NCI-H2029 (cell line): ENCODE measurements at places on chromosomes 2 and 18.

- peak; percentile 30 for DNase-seq
These were observed 28.7 kb upstream of the RPRD1A start for GRCh38 chr18:36095936-36096519.

DNA sequence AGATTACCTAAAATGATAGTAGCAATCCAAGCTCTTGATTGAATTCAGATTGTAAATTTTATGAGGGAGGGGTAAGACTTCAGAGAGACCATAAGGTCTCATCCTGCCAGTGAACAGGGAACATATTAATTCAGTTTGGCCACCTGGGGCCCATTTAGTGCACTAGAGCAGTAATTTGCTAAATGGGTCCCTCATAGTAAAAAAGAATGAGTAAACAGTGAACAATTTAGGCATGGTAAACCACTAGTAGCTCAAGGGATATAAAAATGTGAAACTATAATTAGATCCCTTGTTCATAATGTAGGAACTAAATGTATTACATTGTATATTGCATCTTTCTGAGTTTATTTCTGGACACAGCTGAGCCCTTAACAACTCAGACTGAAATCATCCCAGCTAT lies 4.9 kb upstream of the PHLPP1 start:
- no peak for DNase-seq

- no peak for DNase-seq
These were observed 44.1 kb downstream of the CD28 start for GRCh38 chr2:203750346-203751068.

GRCh38 chr2:198325359-198325758 lies 521.0 kb downstream of the PLCL1 start:
- no peak for DNase-seq

DNA sequence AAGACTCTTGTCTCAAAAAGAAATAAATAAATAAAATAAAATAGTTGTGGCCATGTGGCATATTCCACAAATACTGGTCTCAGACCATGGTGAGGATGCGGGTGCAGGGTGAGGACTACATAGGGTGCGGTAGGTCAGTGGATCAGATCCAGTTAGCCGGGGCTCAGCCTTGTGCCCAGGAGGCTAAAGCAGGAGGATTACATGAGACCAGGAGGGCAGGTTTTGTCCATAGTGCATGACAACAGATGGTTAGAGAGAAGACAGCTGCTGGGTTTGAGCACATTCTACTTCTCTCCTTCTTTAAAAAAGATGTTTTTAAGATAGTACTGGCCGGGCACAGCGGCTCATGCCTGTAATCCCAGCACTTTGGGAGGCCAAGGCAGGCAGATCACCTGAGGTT lies 12.8 kb upstream of the PSD4 start:
- no peak for DNase-seq

DNA sequence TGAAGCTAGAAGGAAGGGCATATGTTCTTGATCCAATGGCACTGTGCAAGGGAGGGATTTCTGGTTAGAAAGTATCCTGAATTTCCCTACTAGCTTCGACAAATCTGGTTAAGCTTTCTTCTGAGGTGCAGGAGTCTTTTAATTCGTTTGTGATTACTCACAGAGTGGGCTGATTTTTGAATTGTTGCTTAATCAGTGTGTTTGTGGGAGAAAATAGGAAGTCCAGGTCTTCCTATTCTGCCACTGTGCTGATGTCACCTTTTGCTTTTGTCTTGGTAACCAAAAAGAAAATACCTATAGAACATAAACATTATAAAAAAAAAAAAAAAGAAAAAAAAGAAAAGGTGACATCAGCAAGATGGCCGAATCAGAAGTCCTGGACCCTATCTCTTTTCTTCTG lies 1008.6 kb downstream of the TSN start:
- DNase-seq = no peak

- DNase-seq = no peak
These were observed 26.5 kb downstream of the CRYGD start for GRCh38 chr2:208097801-208098200.

GRCh38 chr2:44778671-44779476 lies 162.6 kb upstream of the SIX3 start:
- DNase-seq = no peak

- DNase-seq = no peak
These were observed 447.4 kb downstream of the EPHA4 start for GRCh38 chr2:221124532-221125240.

DNA sequence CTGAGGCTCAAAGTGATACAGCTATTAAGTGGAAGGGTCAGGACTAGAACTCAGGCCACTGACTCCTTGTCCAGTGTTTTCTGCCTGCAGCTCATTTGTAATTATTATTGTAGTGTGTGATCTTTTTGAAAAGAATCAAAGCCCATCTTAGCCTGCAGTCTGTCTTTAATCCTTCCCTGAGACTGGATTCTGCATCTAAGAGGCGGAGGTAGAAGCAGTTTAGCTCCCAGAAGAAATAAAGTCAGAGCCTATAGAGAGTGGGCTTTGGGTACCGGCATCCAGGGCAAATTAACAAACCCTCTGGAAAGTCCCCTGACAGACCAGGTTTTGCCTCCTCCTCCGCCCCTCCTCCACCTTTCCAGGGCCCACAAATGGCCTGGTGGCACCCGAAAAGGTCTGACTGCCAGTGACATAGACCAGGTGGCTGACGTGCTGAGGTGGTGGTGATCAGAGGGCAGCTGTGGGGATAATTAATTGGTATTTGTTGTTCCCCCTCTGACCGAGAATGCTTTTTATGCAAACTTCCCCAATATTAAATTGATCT lies 2.2 kb upstream of the RAX start:
- no peak for DNase-seq

DNA sequence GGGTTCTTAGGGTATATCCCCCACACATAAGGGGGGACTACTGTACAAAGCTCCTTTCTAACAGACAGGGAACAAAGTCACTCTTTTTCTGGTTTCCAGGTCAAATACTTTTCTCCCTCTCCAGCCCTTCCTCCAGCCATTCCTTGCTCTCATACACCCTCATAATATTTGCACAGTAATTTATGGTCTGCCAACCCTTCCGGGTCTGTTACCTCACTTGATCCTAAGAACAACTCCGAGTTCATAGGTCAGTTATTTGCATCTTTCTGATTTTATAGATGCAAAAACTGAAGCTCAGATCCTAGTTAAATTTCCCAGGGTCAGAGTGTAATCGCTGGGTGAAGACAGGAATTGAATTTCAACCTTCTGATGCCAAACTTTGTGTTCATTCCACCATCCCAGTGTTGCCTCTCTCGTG lies 14.8 kb upstream of the MATN3 start:
- DNase-seq = no peak

GRCh38 chr18:3284501-3284900 lies 22.6 kb downstream of the MYL12B start:
- no peak for DNase-seq
